ENCODE measurements at places on chromosomes 12 and 14. TPM values are rescaled to one million over a fixed set of nuclear protein-coding genes. Genes with fewer than 3 reads are reported as not detected.

DNA sequence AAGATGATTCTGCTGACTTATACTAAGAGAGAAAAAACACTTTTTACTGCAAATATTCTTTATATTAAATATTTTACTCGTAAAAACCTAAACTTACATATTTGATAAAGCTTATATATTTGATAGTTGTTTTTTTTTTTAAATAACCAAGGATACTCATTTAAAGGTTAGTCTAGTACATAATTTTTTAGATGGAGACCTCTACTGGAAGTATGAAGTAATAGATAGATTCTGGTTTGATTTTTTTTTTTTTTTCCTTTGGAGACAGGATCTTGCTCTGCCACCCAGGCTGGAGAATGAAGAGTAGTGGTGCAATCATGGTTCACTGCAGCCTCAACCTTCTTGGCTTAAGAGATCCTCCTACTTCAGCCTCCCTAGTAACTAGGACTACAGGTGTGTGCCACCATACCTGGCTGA is 16.4 kb downstream of the ARID2 start:
- DNase-seq, result no peak

Gene ASCL1
- not detected for total RNA-seq

- DNase-seq, result no peak
Measured at GRCh38 chr14:101561145-101561896, at the start of gene DIO3. Gene DIO3 (plus strand): TSS chr14:101561495.

GRCh38 chr12:73902260-73902659 is 635.4 kb upstream of the ATXN7L3B start:
- DNase-seq, result no peak

DNA sequence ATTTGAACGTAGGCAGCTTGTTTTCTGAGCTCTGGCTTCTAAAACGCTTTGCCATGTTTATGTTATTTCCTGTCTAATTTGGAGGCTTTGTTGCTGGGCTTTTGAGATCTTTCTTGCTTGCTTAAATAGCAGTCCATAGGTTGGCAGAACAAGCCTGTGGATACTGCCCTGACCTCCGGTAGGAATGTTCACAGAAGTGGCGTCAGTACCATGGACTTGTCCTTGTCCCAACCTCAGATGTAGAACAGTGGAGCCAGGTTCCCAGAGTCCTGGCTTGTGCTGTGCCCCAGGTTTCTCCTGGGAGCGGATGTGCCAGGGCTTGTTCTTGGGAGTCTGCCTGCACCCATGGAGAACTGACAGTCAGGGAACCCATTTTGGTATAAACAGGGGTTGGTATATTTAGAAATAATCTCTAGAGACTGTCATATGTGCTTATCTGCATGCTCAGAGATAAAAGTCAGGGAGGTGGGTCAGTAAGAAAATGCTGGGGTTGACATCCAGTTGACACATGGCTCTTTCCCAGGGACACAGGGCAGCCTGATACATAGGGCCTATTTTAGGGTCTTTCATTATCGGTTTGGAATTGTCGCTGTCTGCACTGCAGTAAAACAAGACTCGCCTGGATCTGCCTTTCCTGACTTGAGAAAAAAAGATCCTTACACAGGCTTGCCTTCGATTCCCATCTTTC is 22.9 kb downstream of the CACNA1C start:
- DNase-seq, result no peak

Gene FLRT2
- total RNA-seq, result not detected

DNA sequence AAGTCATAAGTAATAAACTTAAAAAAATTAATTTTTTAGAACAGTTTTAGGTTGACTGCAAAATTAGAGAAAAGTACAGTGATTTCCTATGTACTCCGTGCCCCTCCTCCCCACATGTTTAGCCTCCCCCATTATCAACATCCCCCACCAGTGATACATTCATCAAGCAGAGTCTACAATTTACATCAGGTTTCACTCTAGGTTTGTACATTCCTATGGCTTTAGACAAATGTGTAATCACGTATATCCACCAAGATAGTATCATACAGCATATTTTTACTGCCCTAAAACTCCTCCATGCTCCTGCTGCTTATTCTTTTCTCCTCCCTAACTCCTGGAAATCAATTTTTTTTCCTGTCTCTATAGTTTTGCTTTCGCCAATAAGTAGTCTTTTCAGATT is 438.7 kb downstream of the LRFN5 start:
- DNase-seq, result no peak

DNA sequence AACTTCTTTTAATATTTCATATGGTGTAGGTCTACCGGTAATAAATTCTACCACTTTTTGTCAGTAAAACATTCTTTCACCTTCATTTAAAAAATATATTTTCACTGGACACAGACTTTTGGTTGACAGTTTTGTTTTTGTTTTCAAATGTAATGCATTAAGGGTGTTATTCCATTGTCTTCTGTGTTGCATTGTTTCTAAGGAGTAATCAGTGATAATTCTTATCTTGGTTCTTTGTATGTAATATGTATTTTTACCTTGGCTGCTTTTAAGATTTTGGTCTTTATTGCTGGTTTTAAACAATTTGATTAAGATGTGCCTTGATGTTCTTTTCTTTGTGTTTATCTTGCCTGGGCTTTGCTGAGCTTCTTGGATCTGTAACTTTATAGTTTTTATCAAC is 4.1 kb downstream of the MAP1LC3B2 start:
- no peak for DNase-seq

- no peak for DNase-seq
Measured at GRCh38 chr12:27999521-27999920, 27.0 kb upstream of the PTHLH start.
